Hematopoietic multipotent progenitor cell treated with erythropoietin and hydrocortisone succinate and interleukin-3 and kit ligand, for 17 days (in vitro differentiated cells): ENCODE measurements at places on chromosomes 7 and 10.

GRCh38 chr10:32922170-32922569 is 35.9 kb downstream of the ITGB1 start:
- peak; percentile 70 for DNase-seq

- DNase-seq, result no peak
Observed at GRCh38 chr7:159031135-159031701, 113.4 kb downstream of the VIPR2 start.

GRCh38 chr7:1122832-1123501 is 35.1 kb downstream of the GPER1 start:
- no peak for DNase-seq

- DNase-seq, result no peak
Observed at GRCh38 chr7:107233174-107233573, 64.4 kb downstream of the HBP1 start.

DNA sequence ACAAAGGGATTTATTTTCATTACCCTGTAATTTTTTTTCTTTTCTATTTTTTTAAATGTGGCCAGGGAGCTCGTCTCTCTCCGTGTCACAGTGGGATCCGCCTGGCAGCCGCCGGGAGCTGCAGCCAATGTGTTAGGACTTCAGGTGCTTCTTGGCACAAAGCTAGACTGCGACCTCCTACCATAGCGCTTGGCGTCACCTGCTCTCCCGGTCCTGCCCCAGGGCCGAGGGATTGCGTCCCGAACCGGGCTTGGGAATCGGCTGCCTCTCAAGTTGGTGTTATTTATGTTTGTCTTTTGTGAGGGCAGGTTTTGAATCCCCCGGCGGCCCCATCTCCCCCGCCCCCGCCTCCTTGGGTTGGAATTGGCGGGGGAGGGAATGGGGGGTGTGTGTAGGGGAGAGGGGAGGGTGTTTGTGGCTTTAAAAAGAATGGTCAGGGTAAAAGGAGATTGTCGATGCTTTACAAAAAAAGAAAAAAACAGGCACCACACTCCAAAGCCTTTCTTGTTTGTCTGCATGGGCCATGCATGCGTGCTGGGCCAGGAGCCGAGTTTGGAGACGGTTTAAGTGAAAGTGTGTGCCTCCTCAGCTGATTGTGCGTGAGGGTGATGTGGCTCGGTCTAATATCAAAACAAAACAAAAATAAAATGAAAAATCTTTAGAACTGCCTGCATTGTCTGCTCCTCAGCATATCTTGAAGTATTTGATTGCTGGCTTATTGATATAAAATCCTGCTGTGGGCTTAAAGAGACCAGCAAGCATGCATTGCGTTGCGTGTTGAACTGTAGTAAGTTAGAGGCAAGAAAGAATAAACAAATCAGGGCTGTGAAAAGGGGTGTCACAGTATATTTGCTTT is 1.2 kb downstream of the PPP1R9A start:
- no peak for DNase-seq

DNA sequence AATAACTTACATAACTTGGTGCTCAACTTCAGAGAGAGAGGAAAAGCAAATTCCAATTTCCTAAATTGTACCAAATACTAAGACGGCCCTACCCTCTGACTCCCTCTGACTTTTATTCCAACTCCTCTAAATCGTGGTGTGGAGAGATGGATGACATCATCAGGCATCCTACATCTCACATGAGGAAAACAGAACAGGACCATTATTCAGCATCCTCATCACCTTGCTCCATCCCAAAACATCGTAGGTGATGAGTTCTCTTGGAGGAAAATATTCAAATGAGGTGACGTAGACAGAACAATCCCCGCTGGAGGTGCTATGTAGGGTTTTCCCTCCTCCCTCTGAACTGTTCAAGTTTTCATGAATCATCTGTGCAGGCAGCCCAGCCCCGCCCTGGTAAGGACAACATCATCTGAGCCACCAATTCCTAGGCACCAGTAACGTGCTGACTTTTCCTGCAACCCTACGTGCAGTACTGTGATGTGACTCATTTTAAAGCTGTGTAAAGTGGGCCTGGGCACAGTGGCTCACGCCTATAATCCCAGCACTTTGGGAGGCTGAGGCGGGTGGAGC is 167.2 kb downstream of the CALN1 start:
- DNase-seq, result no peak

DNA sequence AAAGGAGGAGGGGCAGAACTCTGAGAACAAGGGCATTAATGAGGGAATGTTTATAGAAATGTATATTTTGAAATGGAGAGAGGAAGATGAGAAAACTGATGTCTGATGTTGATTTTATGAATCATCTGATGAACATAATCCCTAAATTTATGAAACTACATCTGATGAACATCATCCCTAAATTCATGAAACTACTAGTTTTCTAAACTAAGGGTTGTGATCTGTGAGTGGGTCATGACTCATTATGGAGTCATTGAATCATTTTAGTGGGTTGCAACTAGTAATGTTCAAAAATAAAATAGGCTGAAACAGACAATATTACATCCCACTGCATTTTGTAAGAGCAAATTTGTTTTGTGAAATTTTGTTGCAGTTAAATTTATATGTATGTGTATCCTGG is 442.6 kb upstream of the TEX47 start:
- DNase-seq, result no peak

DNA sequence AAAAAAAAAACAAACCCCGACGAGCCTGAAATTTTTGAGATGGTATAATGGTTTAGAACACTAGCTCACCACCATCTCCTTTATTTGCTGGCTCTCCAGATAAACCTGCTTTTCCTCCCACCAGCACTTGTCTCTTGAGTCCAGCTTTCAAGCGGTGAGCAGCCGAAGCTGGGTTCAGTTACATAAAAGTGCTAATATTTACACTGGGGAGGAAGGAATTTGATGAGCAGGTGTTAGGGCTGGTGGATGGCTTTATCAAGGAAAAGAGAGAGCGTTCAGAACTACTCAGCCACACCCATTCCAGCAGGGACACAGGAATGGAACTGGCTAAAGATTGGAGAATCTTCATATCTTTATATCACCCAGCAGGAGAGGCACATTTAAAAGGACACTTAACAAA is 6.6 kb upstream of the CALML3 start:
- no peak for DNase-seq

- peak; percentile 80 for DNase-seq
Observed at GRCh38 chr7:151013733-151014497, 10.4 kb downstream of the ATG9B start.

DNA sequence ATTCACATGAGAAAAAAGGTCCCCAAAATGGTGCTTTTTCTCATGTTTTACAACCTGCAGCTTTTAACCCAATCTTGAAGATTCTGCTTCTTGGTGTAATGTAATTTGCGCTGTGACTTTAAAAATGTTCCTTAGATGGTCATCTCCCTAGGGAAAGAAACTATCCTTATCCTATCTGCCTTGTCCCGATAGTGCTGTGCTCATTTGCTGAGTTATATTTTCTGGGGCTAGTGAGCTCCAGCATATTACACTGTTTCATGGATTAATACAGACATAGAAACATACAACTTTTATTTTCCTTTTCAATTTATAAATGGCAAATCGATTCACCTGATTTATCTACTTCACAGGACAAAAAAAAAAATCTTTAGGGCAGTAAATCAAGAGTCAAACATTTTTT is 2.8 kb downstream of the WAPL start:
- DNase-seq, result no peak

DNA sequence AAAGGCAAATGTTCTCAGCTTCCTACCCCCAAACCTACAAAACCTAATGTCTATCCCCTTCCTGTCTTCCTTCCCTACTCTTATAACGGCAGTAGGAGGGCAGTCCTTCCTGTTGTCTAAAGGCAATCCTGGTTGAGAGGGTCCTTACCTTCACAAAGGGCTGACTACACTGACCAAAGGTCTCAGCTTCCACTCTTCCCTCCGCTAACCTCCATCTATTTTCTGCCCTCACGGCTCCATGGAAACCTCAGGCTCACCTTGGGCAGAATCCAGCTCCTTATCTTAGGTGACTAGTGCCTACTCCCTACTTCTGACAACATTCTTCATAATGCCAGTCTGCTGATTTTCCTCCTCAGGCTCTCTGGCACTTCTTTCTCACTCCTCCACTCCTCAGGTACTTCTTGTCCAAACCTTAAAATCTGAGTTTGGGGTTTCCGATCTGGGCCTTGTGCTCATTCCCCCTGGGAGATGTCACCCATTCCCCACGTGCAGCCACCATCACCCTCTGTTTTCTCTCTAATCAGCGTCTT is 542 bp downstream of the FBXL13 start:
- no peak for DNase-seq

- DNase-seq, result no peak
Observed at GRCh38 chr10:133536198-133536597, 9.0 kb downstream of the CYP2E1 start.

DNA sequence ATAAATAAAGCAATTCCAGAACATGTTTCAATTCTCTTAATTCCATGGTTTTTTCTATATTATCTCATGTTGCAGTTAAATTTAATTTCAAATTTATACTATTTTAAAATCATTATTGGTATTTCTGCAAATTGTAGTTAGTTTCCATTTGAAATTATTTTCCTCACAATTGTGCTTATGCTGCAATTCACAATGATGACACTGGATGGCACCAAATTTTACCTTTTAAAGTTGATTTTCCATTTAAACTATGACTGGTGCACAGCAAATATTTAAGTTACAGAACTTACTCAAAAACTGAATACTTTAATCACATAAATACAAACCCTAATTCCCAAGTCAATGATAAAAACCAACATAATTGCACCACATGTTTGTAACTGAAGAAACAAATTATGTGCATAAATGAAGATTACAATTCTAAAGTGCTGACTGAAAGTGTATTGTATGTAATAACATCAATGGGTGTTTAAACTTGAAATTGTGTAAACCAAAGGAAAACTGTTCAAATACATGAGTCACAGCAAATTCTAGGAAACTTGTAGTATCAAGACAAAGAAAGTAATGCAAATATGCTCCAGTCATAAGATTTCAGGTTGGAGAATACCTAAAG is 75.3 kb upstream of the AASS start:
- DNase-seq, result no peak

DNA sequence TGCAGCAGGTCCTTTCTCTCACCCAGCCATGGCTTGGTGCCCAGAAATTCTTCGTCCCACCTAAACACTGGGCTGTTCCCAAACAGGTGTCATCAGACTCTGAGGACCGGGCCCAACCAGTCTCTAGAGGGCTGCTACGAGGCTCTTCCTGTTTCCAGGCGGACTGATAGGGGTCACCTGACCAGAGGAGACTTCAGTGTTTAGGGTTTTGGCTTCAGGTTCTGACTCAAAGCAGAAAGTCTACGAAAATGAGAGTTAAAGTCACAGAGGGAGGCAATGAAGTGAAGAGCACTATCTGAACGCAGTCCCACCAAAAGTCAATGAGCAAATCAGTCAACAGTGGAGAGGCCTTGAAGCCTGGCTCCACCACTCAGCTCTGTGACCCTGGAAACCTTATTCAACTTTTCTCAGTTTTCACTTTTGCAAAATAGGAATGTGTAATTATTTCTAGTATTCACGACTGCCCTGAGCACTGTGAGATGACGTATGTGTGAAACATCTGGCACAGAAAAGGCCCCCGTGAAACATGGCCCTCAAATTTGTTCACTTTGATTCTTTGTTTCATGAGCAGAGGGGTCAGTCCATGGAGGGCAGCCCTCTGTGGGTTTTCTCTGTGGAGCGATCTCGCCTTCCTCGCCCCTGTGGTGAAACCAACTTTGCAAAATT is 189.9 kb upstream of the PDE1C start:
- DNase-seq, result no peak

DNA sequence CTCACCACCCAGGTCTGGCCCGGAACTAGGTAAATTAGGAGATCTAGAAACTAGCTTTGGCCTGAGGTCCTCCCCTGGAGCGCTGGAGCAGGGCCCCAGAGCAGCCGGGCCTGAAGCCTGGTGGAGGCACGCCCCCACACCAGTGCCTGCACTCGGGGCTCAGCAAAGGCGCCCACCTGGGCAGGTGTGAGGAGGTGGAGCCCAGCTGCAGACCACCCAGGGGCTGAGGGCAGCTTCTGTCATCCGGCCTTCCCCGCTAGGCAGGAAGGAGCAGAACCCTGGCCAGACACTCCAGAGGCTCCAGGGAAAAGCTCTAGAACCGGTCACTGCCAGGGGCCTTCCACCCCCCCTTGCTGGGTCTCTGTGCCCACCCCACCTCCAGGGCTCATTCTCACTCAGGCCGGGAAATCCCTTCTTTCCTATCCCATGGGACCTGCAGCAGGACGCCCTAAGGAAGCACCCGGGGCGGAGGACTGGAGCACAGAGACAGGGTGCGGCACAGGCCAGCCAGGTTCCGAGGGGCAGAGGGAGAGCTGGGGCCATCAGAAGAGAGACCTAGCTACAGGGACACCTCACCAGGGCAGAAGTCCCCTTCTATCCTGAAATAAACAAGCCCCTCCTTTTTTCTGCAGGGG is 161.2 kb downstream of the NRF1 start:
- DNase-seq, result no peak

- no peak for DNase-seq
Observed at GRCh38 chr7:5435291-5436002, 11.8 kb upstream of the TNRC18 start.

- DNase-seq, result no peak
Observed at GRCh38 chr10:11402392-11402791, 209.1 kb downstream of the USP6NL start.

DNA sequence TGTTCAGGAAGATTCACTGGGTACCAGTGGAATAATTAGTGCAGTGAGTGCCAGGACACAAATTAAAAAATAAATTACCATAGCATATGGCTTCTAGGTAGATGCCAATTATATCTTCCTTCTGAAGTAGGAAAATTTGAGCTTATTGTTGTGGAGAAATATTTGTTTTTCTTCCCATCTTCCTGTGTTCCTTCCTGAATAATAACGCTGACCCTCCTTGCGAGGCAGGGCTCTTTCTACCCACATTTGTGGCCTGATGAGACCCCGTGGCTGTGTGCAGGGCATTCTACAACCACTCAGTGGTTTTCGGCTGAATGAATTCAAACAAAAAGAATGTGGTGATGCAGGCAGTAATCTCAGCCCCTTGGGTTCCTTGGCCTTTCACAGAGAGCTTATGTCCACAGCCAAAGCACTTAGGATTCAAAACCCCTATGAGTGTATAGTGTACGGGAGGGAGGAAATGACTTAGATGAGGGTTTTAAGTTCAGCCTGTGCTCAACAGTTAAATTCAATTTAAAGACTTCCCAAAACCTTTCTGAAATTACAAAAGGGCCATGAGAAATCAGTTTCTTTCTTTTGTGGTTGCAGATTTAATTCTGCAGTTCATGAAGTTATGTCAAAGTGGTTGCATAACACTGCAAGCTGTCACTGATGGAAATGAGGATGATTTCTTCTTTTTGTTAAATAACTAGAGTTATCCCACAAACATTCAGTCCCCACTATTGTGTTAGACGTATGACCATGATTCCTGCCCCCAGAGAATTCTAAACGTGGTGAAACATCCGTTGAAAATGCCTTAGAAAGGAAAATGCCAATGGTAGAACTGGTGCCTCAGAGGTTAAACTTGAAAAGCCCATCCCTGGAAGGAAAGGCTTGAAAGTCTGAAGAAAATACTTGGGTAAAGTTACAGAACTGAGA is 255.3 kb downstream of the FZD1 start:
- DNase-seq, result no peak

- DNase-seq, result no peak
Observed at GRCh38 chr7:17152721-17153120, 145.7 kb upstream of the AHR start.

GRCh38 chr10:102948176-102948575 is 30.1 kb downstream of the CNNM2 start:
- DNase-seq, result peak; percentile 62
